ENCODE measurements at places on chromosomes 11 and 22.

GRCh38 chr11:45267052-45267451 lies 19.1 kb downstream of the SYT13 start:
- DNase-seq: no peak

DNA sequence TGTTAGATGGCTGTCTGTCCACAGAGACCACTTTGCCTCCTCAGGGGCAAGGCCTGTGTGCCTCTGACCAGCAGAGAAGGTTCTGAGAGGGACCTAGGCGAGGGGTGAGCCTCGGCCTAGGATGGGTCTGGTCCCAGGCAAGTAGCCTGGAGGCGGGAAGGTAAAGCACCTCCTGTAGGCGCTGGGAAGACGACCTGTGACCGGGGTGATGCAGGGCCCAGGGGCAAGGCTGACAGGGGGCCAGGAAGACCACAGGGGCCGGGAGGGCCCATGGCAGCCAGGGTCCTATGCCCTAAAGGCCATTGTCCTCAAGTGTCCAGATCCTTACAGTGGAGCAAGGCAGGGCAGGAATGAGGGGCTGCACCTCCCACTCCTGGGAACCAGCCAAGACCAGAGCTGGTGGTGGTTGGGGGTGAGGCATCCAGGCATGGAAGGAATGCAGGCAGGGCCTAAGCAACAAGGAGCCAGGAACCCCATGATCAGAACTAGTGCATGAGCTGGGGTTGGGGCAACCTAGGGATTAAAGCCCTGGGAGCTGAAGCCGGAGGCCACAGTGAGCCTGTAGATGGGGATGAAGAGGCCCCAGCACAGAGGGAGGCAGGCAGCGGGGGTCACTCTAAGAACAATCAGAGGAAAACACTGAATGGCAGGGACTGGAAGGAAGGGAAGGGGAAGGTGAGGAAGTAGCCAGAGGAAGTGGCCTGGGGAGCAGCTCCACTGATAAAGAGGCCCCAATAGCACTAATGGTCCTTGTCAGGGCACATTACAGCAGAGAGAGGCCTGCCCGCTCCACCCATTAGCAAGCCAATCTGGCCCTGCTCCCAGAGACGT lies 32.9 kb upstream of the KLHL35 start:
- DNase-seq: no peak

- no peak for DNase-seq
Measured at GRCh38 chr11:126340960-126341606, 14.4 kb upstream of the ST3GAL4 start.

- no peak for DNase-seq
Measured at GRCh38 chr11:95248666-95249467, 17.9 kb upstream of the SESN3 start.

GRCh38 chr11:104076455-104076854 lies 40.0 kb downstream of the DDI1 start:
- DNase-seq: no peak

GRCh38 chr11:131924457-131925201 lies 554.2 kb downstream of the NTM start:
- no peak for DNase-seq

- DNase-seq: no peak
Measured at GRCh38 chr22:29158546-29158945, 47.1 kb upstream of the EMID1 start.

DNA sequence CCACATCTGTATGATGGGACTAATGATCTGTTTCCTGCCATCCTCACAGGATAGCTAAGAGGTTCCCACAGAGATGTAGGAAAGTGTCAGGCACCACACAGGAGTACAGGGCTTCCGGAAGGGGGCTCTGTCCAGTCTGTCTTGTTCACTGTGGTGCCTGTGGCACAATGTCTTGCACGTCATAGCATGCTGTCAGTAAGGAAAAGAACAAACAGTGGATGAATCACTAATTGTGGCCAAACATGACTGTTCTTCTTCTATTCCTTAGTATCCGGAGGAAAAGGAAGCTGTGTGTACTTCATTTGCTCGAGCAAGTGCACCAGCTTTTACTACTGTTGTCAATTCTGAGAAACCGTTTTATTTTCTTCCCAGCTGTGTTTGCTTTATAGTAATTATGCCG lies 73.4 kb upstream of the YWHAH start:
- DNase-seq: no peak

- peak; percentile 89 for DNase-seq
Measured at GRCh38 chr22:43911351-43911750, 12.3 kb upstream of the PNPLA3 start.

- DNase-seq: no peak
Measured at GRCh38 chr22:31616315-31616980, 45.6 kb downstream of the PISD start.

DNA sequence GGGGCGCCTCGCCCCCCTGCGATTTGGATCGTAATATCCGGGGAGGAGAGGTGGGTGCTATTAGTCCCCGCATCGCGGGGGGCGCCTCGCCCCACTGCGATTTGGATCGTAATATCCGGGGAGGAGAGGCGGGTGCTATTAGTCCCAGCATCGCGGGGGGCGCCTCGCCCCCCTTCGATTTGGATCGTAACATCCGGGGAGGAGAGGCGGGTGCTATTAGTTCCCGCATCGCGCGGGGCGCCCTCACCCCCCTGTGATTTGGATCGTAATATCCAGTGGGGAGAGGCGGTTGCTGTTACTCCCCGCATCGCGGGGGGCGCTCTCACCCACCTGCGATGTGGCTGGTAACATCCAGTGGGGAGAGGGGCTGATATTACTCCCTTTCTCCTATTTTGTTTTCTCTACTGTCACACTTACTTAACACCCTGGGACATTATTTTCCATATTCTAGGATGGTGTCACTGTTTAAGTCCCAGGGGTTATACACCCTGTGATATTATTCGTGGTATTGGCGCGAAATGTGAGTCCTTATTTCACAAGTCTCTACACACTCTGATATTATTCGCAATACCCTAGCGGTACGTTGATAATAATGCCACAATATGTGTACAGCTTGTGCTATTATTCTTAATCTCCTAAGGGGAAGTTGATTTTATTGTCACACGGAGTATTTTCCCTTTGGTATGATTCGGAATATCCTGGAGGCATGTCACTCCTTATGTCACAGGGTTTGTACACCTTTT lies 57.8 kb upstream of the ALDH3B2 start:
- DNase-seq: peak; percentile 12

GRCh38 chr11:92440701-92441442 lies 216.3 kb downstream of the FAT3 start:
- no peak for DNase-seq

GRCh38 chr11:12007769-12008737 lies at the start of gene DKK3:
Gene DKK3 (minus strand): TSS chr11:12008626. CDS start chr11:12008582, 44 bp downstream.
- no peak for DNase-seq

GRCh38 chr11:103359216-103359615 lies 250.0 kb downstream of the DYNC2H1 start:
- DNase-seq: no peak

DNA sequence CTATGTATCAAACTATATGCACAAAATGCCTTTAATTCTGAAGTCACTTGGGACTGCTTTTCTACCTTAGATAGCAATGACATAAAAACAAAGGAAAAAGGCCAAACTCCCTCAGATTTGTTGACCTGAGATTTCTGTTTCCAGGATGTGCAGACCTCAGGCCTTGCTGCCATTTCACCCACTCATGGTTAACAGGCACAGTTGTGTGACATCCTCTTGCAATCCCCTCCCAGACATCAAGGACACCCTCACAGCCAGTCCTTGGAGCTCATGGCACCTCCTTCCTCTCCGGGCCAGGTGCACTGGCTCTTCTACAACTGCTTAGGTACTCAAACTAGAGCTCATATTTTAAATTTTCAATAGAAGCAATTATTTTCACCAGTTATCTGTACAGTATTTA lies 37.3 kb downstream of the SERPIND1 start:
- no peak for DNase-seq

DNA sequence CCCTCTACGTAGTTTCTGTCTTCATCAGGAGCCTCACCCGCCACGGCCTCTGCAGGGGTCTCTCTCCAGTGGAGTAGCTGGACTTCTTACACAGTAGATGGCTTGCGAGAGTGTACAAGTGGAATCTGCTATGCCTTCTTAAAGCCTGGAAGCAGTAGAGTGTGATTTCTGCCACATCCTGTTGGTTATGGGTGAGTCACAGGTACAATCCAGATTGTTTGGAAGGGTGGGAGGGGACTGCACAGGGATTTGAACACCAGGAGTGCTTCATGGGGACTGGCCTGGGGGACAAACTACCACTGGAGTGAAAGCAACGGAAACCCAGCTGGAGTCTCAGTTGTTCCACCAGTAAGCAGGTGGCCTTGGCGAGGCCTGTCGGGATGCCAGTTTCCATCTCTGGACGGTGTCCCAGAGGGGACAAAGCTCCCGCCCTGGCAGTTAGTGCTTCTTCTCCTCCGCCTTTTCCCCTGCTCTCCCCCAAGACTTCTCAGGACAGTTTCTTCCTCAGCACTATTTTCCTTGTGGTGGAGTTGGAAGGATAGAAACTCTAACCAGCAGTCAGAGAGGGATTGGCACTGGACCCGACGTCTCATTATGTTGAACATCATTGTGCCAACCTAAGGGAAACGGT lies 85.0 kb upstream of the RCN1 start:
- no peak for DNase-seq

DNA sequence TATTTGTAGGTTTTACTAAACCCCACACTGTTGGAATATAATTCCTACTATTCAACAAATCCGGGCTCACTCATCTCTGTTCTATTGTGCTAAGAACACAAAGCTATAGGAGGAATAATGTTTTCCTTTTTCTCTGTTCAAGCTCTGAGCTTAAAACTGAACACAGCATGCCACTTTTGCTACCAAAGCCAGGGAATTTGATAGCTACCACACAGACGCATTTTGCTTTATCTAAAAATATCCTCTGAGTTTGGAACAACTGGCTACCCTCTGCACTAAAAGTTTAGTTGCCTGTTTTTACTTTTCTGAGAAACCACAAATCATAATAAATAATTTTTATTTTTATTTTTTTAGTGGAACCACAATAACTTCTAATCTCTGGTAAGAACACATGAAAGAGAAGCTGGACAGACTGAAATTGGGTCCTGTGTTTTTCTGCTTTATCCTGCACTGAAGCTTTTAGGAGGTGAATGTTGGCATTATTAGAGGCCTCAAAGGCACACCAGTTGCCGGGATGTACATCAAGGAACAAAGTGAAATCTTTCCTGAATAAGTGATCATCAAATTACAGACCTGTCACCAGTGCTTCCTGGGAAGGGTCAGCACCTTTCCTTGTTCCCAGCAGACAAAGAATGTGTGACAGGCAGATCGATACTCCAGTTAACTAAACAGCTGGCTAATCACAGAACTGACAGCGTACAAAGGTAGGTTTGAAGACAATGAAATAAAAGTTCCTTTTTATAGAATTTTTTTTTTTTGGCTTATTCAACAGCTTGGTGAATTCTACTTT lies 523.2 kb upstream of the TENM4 start:
- DNase-seq: no peak

- no peak for DNase-seq
Measured at GRCh38 chr11:123562158-123562557, 92.3 kb downstream of the SCN3B start.

DNA sequence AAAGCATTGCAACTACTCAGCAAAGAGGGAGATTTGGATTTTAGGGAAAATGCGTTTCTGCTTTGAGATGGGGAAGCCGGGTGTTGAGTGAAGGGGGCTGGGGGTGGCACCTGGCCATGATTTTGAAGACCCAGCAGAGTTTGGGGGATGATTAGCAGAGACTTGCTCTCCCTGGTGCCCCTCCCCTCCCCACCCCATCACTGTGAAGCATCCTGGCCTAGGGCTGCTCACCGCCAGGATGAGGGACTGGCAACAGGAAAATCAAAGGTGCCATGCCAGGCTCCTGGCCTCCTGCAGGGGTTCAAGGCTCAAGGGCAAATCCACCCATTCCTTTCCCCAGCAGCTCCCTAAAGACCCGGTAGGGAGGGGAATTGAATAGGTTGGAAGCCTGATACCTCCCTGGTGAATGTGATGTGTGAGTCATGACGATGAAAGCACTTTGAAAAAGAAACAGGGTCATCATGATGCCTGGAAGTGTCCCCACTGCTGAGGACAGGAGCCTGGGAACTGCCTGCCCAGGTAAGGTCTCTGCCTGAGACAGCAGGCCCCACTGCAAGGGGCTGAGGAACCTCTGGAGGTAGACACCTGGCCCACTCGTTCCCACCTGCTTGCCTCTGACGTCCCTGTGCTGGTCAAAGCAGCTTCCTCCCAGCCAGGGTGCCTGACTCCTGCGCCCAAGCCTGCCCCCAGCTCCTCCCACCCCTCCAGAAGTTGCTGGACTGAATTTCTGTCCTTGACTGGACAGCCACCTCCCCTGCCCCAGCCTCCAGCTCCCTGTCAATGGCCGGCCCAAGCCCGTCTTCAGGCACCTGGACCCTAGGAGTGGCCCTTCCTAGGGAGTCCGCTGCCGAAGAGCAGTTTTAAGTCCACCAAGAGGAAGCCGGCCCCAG lies 1.7 kb downstream of the CHST1 start:
- DNase-seq: no peak

- DNase-seq: no peak
Measured at GRCh38 chr22:29251265-29251664, 16.5 kb downstream of the RHBDD3 start.

- DNase-seq: no peak
Measured at GRCh38 chr22:37362621-37363020, 64.7 kb downstream of the ELFN2 start.

GRCh38 chr22:17140022-17140421 lies 18.9 kb upstream of the TMEM121B start:
- DNase-seq: no peak

DNA sequence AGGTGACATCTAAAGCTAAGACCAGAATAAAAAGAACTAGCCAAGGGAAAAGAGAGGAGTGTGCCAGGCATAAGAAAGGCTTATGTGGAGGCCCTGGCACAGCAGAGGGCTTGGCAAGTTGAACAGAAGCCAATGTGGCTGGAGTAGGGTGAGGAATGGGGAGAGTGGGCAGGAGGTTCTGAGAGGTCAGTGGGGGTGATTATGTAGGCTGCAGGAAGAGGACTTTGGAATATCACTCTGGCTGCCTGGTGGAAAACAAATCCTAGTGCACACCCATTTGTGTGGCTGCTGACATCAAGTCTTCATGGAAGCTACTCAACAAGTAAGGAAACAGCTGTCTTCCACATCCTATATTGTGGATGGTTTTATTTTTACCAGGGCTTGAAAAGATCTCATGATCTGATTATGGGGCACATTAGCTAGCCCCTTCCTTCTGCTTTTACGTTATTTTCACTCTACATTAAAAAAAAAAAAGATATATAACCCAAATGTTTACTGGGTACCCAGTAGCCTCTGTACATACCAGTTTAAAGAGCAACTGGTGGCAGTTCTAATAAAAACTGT lies 3.4 kb downstream of the MRPL16 start:
- DNase-seq: no peak

All from COLO829 (cell line).